ENCODE measurements at places on chromosomes 13 and 19.
A peak's percentile ranks its signal among the peaks of the same experiment; 100 is the strongest.

- DNase-seq = no peak
Observed at GRCh38 chr13:92553470-92554114, 673.0 kb upstream of the GPC6 start.

DNA sequence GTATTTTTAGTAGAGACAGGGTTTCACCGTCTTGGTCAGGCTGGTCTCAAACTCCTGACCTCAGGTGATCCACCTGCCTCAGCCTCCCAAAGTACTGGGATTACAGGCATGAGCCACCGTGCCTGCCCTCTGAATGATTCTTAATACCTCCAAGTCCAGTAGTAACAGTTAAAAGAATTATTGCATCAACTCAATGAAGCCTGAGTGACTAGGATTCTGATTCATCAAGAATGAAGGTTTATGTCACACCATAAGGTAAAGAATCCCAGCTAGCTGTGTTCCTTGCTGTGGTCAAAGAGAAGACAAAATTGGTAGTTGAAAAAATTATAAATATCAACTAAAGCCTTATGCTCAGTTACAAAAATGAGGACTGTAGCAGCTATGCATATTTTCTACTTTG, 81.2 kb upstream of the ABCC4 start:
- no peak for DNase-seq

- DNase-seq = no peak
Observed at GRCh38 chr13:57641051-57641450, 9.5 kb downstream of the PCDH17 start.

GRCh38 chr13:48477191-48477855, 55.6 kb downstream of the RCBTB2 start:
- no peak for DNase-seq

DNA sequence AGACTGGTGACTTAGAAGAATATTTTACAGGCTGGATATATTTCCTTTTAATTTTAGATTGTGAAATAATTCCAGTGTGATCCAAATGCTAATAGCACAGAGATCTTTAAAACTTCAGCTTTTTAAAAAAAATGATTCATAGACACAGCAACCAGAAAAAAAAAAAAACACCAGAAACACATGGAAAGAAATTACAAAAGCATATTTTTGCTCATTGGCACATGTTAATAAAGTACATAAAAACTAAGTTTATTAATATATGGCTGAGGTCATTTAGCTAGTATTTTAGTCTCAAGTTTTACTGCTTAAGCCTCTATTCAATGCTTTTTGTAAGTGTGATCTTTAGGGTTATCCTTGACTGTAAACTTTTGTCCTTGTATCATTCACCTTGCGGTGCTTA, 577 bp downstream of the MYO16 start:
- DNase-seq = no peak

DNA sequence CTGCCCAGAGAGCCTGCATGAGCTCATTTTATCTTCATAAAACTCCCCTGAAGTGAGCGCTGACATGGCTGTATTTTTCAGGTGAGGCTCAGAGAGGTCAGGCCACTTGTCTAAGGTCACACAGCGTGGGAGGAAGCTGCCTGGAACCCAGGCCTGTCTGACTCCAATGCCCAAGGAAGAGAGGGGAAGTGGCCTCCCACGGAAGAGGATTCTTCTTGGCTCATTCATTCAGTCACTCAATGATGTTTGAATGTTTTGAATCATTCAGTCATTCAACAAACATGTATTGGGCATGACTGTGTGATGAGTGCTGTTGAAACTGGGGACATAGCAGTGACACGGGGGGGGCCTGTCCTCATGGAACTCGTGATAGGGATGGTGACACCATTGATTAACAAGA, 12.0 kb downstream of the ACTL9 start:
- no peak for DNase-seq

GRCh38 chr19:43505941-43506340, 1.4 kb upstream of the PHLDB3 start:
- no peak for DNase-seq

DNA sequence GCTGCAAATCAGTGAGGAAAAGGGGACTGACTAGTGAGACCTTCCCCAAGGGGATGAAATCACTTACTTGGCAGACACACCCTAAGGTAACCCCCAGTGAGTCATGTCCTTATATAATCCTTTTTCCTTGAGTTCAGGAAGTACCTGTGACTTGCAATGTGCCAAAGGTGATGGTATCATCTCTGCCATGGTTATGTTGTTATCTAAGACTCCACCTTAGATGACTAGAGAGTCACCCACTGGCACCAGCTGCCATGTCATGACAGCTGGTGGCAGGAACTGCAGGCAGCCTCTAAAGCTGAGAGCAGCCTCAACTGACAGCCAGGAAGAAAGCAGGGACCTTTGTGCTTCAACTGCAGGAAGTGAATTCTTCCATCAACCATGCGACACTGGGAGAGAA, 12.5 kb downstream of the PBX4 start:
- DNase-seq = no peak

- DNase-seq = no peak
Observed at GRCh38 chr13:113950451-113951245, 23.2 kb downstream of the C13orf46 start.

DNA sequence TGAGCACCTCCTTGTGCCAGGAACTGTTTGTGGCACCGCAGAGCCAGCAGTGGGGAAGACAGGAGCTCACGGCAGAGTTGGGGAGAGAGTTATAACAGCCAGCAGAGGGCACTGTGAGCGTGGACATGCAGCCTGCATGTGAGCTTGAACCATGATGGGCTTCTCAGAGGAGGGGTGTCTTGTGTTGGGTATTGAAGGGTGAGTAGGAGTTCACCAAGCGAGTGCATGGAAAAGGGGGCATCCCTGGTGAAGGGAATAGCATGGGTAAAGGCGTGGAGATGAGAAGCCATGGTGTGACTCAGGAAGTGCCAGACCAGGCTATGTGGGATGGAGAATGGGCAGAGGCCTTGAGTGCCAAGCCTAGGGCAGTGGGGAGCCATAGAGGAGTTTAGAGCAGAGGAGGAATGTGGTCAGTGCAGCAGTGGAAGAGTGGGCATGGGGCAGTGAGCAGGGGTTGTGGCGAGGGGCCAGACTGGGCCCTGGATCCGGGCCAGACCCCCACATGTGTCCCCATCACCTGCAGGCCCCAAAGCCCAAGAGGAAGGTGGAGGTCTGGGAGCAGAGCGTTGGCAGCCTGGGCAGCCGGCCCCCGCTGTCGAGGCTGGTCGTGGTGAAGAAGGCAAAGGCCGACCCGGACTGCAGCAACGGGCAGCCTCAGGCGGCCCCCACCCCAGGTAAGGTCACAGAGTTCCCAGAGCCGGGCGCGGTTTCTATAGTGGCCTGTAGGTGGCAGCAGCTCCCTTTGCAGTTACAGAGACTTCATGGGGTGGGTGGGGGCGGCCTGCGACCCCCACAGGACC, 11.8 kb upstream of the SHD start:
- DNase-seq = peak; percentile 80

DNA sequence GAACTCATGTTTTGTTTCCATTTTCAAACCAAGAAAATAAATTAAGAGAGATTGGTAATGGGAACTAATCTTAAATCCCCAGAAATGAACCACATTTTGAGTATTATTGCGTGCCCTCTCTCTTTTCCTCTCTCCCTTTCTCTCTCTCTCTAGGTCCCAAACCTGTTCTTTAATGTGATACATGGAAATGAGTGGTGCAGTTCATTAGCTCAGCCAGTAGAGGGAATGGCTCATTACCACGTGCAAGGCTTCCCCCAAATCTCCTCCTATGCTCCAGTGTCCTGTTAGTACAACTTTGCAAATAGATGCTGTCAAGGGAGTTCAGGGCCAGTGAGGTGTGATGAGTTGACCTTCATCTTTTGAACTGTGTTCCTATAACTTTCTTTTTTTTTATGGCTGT, 178.4 kb downstream of the FGF9 start:
- DNase-seq = peak; percentile 6

DNA sequence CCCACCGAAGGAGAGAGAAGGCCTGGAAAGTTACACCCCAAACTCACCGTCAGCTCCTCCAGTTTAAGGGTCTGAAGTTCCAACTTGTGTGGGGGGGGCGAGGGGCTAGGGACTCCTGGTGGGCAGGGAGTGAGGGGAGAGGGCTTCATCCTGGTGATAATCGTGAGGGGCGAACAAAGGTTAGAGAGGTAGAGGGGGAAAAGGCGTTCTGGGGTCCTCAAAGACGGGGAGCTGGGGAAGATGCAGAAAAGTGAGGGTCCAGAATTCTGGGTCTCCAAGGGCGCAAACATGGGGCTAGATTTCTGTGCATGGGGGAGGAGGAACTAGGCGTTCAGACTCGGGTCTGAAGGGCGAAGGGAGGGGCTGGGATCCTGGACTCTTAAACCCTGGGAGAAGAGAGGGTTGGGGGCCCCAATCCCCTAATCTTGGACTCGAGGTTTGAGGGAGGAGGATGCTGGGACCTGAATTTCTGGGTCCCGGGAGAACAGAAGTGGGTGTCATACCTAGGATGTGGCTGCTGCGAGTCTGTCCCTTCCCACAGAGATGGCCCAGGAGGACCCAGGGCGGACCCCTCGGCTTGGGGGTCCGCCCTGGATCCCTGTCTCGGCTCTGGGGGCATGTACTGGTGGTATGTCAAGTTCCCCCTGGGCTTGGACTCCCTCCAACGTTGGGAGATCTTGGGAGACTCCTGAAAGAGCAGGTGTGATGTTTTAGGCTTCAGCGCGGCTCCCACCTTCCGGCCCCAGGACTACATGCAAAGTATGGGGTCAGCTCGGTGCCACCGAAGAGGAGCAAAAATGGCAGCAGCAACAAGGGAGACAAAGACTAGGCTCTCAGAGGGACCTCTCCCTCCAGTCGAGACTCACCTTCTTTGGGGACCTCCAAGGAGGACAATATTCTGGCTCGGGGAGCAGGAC, 4.5 kb downstream of the MAMSTR start:
- no peak for DNase-seq

- DNase-seq = no peak
Observed at GRCh38 chr13:51978796-51979556, 32.3 kb downstream of the ATP7B start.

DNA sequence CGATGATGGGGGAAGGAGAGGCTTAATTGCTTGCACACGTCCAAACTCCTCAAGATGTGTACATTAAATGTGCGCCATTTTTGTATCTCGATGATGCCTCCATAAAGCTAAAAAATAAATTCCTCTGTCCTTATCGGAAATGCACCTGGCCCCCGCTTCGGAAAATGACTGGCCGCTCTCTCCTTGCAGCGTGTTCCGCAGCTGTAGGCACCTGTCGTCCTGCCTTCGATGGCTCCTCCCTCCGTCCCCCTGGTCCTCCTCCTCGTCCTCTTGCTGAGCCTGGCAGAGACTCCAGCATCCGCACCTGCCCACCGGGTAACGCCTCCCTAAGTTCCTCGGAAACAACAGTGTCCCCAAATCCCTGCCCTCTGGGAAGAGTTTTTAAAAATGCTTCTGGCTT, 1.1 kb downstream of the GALP start:
- DNase-seq = no peak

DNA sequence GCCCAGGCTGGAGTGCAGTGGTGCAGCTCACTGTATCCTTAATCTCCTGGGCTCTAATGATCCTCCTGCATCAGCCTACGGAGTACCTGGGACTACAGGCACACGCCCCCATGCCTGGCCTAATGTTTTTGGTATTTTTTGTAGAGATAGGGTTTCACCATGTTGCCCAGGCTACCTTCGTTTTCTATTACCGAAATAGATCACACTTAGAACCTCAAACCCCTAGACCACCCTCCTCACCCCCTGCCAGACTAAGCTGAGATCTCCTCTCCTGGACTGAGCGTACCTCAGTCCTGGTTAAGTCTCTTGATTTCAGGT, 391 bp downstream of the KLF1 start:
- DNase-seq = no peak

- no peak for DNase-seq
Observed at GRCh38 chr19:17499648-17500446, 11.6 kb upstream of the PGLS start.

GRCh38 chr13:92745258-92745657, 481.3 kb upstream of the GPC6 start:
- no peak for DNase-seq

- no peak for DNase-seq
Observed at GRCh38 chr19:42427313-42427712, at the start of gene LIPE. Gene LIPE, minus strand, starts transcription at chr19:42427388. Its CDS starts 239 bp downstream, at chr19:42427149.

DNA sequence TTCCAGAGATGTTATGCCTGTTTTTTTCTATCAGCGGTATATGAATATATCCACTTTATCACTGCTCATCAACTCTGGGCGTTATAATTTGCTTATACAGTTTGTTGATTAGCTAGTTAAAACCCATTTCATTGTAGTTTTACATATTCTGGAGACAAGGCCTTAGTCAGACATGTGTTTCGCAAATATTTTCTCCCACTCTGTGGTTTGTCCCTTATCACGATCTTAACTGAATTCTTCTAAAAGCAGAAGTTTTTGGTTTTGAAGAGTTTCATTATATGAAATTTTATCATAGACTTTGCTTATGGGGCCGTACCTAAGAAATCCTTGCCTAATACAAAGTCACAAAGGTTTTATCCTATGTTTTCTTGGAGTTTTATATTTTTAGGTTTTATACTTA, 84.6 kb downstream of the FRY start:
- DNase-seq = no peak

GRCh38 chr13:93409816-93410215, 183.2 kb downstream of the GPC6 start:
- no peak for DNase-seq

DNA sequence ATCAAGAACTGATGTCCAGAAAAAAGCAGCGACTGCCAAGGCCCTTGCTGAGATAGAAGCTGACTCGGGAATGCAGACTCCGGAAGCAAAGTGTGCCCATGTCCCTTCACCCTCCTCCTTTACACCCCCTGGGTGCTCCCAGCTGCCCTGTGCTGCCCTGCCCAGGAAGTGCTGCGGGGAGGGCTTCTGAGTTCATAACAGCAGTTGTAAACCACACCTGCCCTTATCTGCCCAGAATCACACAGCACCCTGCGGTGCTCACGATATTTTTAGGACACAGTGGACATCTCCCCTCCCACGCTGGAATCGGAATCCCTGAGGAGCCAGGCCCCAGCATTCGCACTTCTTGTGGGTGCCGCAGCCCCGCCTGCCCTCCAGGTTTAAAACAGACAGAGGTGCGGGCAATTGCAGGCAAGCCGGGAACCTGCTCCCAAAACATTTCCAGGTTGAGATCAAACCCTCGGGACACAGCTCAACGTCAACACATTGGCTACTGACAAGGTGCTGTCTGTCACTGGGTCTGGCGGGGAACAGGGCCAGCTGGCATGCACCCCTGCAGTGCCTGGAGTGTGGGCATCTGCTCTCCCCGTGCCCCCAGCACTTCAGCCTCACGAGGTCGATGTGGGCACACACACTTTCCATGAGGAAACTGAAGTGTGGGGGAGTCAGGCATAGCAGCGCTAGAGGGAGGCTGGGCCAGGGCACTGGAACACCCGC, 36.8 kb downstream of the RAB20 start:
- no peak for DNase-seq

- DNase-seq = peak; percentile 79
Observed at GRCh38 chr19:13849991-13850909, 26.7 kb upstream of the NANOS3 start.

GRCh38 chr13:76641056-76641455, 245.1 kb downstream of the KCTD12 start:
- DNase-seq = no peak

GRCh38 chr13:112802802-112803195, 113.0 kb downstream of the ATP11A start:
- DNase-seq = no peak

GRCh38 chr13:21075379-21076249, 14.2 kb upstream of the LATS2 start:
- peak; percentile 76 for DNase-seq

- no peak for DNase-seq
Observed at GRCh38 chr13:101942535-101943157, 459.2 kb downstream of the FGF14 start.
